ENCODE measurements at places on chromosomes 7 and 10.

GRCh38 chr10:103416436-103417147, 20.2 kb downstream of the PDCD11 start:
- peak; percentile 79 for DNase-seq

DNA sequence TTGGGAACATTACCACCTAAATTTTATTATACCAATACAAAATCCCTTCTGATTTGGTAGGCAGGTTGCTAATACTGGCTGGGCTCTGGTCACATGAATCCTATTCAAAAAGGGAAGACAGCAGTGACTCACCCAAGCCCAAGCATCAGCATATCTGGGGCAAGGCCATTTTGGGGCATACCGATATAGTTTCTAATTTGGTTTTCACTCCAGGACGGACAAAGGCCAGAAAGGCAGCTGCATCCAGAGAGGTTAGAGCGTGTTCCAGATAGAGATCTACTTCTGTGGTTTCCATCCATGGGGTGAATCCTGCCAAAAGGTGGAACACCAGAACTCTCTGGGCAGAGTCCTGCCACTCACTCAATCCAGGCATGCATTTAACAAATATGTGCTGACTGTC, 335.8 kb downstream of the ELMO1 start:
- DNase-seq = no peak

DNA sequence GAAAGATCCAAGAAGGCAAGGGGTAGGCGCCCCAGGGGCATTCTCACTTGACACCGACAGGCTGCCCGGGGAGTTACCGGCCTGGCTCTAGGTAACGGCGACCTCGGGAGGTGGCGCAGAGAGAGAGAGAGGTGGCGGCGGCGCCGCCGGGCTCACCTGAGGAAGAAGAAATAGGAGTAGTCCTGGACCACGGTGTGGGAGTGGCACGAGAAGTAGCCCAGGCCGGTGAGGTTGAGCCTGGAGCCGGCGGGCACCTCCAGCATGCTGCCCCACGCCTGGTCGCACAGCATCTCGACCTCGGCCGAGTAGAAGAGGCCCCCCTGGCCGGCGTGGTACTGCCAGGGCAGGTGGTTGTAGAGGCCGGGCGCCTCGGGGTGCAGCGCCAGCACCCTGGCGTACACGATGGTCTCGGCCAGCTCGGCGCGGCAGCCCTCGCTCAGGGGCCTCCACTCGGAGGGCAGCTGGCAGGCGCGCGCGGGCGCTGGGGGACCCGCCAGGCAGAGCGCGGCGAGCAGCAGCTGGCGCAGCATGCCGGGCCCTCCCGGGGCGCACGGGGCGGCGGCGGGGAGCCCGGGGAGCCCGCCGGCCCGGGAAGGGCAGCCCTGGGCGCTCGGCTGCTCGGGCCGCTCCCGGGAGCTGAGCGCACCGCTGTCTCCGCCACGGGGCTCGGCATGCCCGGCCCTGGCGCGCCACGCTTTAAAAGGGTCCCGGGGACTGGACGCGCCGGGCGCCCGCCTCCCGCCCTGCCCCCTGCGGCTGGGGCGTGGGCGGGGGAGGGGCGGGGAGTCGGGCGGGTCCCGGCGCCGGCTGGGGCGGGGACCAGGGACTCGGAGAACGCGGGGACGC, at the start of gene CCDC3:
Gene CCDC3, minus strand, starts transcription at position 673 of the 846 bp plus-strand sequence. Its CDS starts 143 bp downstream, at position 530.
- no peak for DNase-seq

DNA sequence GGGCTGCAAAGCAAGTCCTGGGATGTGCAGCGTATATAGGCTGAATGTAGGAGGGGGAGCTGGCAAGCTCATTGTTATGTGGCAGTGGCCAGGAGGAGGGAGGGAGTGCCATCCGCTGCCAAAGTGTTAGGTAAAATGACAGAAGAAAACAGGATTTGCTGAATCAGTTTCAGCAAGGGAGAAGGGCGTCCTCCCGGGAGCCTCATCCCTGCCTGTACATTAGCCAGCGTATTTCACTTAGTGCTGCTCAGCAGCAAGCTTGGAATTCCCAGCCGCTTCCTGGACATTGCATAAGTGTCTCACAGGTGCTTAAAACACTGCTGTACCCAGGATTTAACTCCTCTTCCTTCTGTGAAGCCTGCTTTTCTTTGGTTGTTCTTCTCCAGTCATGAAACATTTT, 2.5 kb downstream of the NIPSNAP2 start:
- DNase-seq = no peak

GRCh38 chr10:3491571-3491970, 293.4 kb downstream of the KLF6 start:
- no peak for DNase-seq

GRCh38 chr10:5343979-5344378, 20.8 kb upstream of the UCN3 start:
- no peak for DNase-seq

- no peak for DNase-seq
Measured at GRCh38 chr7:42096268-42096667, 140.7 kb downstream of the GLI3 start.

DNA sequence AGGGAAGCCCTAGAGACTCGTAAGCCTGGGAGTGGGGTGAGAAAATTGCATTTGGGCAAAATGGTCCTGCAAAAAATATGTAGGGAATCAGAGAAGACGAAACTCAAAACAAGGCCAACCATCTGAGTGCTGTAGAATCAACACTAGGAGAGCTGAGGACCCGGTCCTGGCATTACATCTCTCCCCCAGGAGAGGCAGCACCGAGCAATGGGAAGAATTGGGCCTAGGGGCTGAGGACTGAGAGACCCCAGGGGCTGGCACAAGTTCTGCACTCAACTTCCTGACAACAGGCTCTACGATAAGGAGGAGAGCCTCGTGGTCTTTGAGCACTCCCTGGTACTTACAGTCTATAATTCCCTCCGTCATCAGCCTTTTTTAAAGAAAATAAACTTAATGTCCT, 47.6 kb downstream of the BPGM start:
- no peak for DNase-seq

GRCh38 chr7:28291559-28291958, 111.0 kb upstream of the JAZF1 start:
- DNase-seq = no peak

GRCh38 chr7:27435461-27435860, 192.9 kb downstream of the EVX1 start:
- DNase-seq = no peak

GRCh38 chr10:119242186-119242585, 34.8 kb downstream of the GRK5 start:
- no peak for DNase-seq

GRCh38 chr10:29140151-29140550, 148.7 kb upstream of the LYZL1 start:
- DNase-seq = no peak

DNA sequence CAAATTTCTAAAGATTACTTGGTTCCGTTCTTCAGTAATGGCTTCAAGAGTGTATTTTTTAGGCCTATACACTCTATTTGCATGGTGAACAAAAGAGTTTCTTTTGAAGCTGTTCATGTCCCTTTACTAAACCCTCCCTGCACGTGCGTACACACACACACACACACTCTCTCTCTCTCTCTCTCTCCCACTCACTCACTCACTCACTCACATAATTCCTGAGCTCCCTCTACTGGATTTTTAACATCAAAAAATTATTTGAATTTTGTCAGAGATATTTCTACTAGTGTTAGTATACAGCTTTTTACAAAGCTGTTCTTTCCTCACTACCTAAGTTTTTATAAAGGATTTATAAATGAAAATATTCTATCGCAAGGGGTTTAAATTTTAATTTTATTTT, 85.9 kb downstream of the UBE3C start:
- DNase-seq = peak; percentile 36

DNA sequence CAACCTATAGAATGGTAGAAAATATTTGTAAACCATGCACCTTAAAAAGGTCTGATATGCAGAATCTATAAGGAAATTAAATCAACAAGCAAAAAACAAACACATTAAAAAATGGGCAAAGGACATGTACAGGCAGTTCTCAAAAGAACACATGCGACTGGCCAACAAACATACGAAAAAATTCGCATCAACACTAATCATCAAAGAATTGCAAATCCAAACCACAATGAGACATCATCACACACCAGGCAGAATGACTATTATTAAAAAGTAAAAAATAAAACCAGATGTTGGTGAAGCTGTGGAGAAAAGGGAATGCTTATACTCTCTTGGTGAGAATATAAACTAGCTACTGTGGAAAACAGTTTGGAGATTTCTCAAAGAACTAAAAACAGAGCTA, 33.2 kb downstream of the TMEM229A start:
- no peak for DNase-seq

DNA sequence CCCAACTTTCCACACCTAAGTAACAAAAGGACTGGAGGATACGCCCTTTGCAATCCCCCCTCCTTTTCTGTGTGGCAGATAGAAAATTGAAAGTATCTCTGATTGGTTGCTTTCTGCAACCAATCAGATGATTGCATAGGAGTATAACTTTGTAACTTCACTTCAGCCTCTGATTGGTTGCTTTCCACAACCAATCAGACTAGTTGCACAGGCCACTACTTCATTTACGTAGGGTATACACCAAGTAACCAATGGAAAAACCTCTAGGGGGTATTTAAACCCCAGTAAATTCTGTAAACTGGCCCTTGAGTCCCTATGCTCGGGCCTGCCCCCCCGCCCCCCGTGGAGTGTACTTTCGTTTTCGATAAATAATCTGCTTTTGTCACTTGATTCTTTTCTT, 1080.4 kb downstream of the CNTNAP2 start:
- DNase-seq = no peak

- no peak for DNase-seq
Measured at GRCh38 chr7:130394421-130395195, 14.3 kb downstream of the CPA1 start.

GRCh38 chr7:1270181-1270580, 37.5 kb downstream of the UNCX start:
- no peak for DNase-seq

GRCh38 chr7:49931627-49932026, 158.2 kb downstream of the VWC2 start:
- DNase-seq = no peak

GRCh38 chr10:97361537-97361901, 27.0 kb upstream of the FRAT2 start:
- DNase-seq = no peak

GRCh38 chr10:3806603-3807002, 21.6 kb upstream of the KLF6 start:
- peak; percentile 42 for DNase-seq

- no peak for DNase-seq
Measured at GRCh38 chr10:27383595-27384542, 120.2 kb upstream of the RAB18 start.

DNA sequence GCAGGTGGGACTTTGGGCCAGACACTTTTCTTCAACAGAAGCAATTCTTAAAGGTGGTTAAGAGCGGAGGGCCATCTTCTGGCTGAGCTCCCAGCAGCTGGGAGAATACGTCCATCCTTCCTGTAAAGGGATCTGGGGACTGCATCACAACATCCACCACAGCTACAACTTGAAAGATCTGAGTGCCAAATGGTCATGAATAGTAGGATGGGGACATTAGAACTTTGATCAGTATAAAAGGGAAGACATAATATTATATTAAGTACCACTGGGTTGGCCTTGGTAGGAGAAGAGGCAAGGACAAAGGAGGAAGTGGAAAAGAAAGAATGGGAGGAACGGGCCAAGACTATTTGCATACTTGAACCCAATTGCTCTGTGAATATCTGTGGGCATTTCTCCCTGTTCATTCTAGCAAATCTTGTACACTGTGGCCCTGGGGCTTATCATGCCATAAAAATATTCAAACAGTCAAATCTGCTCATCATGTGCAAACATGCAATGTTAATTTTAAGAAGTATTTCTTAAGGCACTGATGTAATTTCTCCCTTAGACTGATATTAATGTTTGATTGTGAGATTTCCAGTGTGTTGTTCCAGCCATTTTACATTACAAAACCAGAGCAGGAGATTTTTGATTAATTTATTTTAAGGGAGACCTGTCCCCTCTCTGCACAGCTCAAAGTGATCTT, 65.5 kb upstream of the CREB5 start:
- no peak for DNase-seq

GRCh38 chr10:110007161-110007700, 553 bp upstream of the ADD3 start:
- DNase-seq = no peak

GRCh38 chr7:23470330-23471105, at the start of gene IGF2BP3:
Gene IGF2BP3, minus strand, starts transcription at chr7:23470491. Its CDS starts 381 bp downstream, at chr7:23470110.
- DNase-seq = peak; percentile 93

- no peak for DNase-seq
Measured at GRCh38 chr7:99267481-99267840, 5.2 kb upstream of the MYH16 start.

- no peak for DNase-seq
Measured at GRCh38 chr7:87129848-87130247, 22.4 kb upstream of the DMTF1 start.

GRCh38 chr10:31098046-31098445, 66.4 kb upstream of the ZNF438 start:
- DNase-seq = no peak

- no peak for DNase-seq
Measured at GRCh38 chr7:41313171-41313570, 389.7 kb downstream of the INHBA start.

DNA sequence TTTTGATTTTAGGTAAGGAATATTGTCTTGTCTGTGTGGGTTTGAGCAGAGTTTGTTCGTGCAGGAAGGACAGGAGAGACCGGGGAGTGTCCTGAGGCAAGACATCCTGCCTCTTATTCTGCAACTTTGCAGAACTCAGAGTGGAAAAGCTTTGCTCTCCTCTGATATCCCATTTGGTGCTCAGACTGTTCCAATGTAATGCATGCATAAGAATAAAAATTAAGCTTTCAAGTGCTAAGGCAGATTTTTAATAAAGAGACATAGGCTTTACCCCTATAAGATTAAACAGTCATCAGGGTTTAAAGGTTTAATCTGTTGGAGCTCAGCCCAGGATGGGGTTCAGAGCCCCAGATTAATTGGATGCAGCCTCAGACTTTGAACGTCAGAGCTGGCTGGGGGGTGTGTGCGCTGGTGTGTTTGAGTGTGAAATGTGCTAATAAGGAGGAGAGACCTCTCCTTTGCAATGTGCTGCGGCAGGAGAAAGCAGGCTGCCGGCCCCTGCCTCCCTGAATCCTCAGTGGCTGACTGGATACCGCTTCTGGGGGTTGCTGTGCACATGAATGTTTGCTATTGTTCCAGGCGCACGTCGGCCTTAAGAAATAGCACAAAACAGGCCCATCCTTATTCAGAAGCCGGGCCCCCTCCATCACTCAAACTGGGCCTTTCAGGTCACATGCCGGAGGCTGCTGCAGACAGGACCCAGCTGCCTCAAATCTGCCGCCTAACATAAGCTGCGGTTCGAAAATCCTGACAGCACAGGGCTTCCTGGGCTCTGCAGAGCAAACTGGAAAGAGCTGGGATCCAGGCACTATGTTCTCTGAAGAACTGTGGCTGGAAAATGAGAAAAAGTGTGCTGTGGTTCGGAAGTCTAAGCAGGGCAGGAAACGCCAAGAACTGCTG, 84.1 kb upstream of the PRR15 start:
- no peak for DNase-seq

- DNase-seq = no peak
Measured at GRCh38 chr7:127571741-127572505, 13.5 kb downstream of the GCC1 start.

All from OCI-LY7 (cell line).